NCI-H2171 (cell line): ENCODE measurements at places on chromosomes 16 and 17.

DNA sequence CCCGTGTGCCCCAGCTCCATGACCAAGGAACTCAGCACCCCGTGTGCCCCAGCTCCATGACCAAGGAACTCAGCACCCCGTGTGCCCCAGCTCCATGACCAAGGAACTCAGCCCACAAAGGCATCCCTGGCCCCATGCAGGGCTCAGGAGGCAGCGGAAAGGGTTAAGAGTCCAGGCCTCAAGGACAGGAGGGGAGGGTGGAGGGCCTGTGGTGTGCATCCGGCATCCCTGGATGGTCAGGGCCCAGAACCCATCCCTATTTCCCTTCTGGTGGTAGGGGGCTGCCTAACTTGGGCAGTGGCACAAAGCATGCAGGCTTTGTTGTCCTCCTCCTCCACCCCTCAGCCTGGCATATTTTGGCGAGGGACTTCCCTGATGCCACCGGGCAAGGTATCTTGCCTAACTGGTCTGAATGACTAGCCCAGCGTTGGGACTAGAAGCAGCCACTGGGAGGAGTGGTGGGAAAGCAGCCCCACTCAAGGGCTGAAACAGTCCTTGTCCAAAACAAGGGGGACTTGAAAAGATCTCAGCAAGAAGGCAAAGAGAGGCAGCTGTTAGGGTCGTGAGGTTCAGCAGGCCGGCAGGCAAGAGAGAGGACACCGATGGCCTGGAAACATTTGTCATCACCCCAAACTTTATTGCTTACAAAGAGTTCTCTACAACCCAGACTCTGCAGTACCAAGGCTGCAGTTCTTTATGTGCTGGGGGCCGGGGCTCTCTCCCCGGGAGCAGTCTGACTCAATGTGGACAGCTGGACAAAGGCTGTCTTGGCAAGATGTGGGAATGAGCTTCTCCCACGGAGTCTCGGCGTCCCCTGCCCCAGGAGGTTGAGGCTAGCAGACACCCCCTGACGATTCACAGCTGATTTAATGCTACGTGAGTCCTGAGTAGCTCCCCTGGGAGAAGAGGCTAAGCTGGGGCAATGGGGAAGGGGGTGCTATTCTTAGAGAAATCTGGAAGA is 902 bp upstream of the SPATA32 start:
- DNase-seq = no peak

DNA sequence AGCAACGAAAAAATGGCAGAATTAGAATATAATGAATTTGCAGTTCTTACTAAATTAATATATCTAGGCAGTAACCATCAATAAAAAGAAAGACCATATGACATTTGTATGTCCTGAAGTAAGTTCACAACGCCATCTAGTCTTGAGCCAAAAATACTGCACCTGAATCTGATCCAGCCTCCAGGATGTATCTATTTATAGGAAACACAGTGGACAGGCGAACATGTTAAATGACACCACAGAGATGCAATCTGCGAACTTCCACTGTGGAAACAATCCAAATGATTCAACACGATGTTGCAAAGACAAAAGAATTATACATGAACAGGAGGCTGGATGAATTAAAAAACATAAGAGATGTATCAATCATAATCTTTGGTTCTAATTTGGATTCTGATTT is 197.6 kb downstream of the CDH13 start:
- no peak for DNase-seq

DNA sequence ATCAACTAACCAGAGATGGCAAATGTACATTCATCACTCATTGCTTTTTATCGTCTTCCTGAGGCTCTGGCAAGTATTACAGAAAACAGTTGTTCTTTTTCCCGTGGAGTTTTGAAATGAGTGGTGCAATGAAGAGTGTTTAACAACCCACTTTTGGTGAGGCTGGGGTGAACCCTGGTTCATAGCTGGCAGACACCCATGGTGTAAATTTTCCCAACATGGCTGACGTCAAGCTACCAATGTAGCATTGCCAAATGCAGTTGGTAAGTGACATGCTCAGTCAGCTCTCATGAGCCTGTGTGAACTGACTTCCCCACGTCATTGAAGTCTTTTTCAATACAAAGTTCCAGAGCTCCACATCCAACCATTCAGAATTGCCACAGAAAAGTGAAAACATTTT is 386.2 kb downstream of the TMEM114 start:
- no peak for DNase-seq

- DNase-seq = no peak
Observed at GRCh38 chr17:19364699-19365498, 2.4 kb upstream of the B9D1 start.

- no peak for DNase-seq
Observed at GRCh38 chr17:14089179-14089578, 19.9 kb downstream of the COX10 start.

DNA sequence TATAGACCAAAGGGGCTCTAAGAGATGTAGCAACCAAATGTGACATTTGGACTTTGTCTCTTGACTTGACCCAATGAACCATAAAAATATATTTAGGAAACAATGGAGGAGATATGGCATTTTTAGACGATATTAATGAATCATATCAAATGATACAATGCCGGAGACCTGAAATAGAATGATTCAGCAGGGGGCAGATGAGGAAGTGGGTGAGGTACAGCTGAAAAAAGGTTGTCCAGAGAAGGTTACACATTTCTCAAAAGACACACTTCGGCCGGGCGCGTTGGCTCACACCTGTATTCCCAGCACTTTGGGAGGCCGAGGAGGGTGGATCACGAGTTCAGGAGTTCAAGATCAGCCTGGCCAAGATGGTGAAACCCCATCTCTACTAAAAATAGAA is 16.5 kb upstream of the SNN start:
- no peak for DNase-seq

DNA sequence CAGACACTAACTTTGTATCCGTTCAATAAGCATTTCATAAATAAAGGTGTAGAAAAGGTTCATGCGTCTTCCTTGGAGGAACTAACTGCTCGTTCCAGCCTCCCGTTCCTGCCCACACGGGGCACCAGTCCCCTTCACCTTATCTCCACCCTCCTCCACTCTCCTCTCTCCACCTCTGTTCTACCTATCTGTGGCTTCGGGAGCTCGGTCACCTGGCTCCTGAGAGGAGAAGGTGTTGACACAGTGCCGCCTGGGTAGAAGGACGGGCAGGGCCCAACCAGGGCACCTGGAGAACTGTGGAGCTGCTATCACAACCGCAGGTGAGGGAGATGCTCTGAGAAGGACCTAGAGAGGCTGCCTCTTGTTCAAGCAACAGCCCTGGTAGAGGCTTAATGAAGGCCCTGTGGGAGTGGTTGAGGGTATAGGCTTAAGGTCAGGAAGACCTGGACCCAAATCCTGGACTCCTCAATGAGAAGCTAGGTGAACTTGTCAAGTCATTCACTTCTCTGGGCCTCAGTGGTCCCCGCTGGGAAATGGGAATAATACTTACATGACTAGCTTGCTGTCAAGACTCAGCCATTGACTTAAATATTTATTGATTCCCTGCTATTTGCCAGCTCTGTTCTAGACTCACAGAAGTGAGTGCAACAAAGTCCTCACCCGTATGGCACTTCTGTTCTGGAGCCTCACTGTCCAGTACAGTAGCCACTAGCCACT is 9.6 kb upstream of the MINK1 start:
- no peak for DNase-seq

DNA sequence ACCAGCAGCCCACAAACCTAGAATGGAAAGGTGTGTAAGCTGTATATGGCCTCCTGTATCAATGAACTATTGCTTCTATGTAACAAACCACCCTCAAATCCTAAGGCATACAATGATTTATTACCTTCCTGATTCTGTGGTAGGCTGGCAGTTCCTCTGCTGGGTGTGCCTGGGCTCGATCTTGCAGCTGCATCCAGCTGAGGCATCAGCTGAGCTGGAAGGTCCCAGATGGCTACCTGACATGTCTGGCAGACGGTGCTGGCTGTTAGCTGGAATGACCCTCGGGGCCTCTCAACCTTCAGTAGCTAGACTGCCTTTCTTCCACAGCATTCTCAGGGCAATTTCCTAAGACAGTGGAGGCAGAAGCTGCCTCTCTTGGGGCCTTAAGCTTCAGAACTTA is 152.7 kb downstream of the RAB11FIP4 start:
- peak; percentile 12 for DNase-seq

DNA sequence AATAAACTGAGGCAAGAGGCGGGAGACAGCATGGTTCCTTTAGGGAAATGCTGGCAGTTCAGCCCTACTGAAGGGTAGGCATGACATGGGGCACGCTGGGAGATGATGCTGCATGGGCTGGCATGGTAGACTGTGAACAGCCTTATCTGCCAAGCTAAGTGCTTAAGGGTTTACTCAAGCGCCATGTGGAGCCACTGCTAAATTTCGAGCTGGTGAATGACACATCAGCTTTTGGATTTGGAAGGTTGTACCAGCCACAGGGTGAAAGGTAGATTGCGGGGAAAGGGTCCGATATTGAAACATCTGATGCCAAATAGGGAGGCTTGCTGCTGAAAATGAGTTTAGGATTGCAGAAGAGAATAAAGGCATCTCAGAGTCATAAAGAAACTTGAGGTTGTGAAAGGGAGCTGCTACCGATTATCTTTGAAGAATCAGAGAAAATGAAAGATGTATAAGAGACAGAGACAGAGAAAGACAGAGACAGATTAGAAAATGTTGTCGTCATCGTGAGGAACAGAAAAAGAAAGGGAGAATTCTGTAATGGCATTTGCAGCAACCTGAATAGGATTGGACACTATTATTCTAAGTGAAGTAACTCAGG is 16.3 kb downstream of the PIK3R5 start:
- DNase-seq = no peak

DNA sequence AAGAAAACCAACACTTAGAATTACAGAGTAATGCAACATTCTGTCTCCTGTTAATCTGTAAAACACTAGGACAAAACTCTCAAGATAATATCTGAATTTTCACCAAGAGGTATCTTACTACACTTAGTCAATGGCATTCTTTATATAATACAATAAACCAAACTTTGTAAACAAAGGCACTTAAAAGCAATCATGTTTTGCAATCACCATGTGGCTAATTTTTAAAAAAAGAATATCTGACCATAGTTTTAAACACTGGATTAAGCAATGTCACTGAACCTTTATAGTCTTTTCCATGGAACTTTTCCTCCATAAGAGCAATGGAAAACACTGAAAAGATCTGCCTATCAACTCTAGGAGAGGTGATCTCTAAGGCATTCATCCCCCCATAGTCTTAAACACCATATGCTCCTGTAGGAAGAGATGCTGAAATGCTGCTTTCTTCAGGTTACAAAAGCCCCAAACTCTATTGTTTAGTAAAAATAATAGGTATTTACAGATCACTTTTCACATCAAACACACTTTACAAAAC is 144.2 kb upstream of the CORO6 start:
- DNase-seq = peak; percentile 39

- DNase-seq = no peak
Observed at GRCh38 chr17:83080579-83080857, 1.1 kb downstream of the METRNL start.

- DNase-seq = no peak
Observed at GRCh38 chr17:80855948-80856862, 135.4 kb upstream of the CHMP6 start.

- DNase-seq = no peak
Observed at GRCh38 chr17:30921544-30922196, at the start of gene ADAP2. ADAP2 (plus strand) TSS chr17:30921945; CDS start chr17:30922015, 70 bp downstream.

GRCh38 chr16:49640581-49640980 is 215.3 kb downstream of the ZNF423 start:
- DNase-seq = peak; percentile 32

DNA sequence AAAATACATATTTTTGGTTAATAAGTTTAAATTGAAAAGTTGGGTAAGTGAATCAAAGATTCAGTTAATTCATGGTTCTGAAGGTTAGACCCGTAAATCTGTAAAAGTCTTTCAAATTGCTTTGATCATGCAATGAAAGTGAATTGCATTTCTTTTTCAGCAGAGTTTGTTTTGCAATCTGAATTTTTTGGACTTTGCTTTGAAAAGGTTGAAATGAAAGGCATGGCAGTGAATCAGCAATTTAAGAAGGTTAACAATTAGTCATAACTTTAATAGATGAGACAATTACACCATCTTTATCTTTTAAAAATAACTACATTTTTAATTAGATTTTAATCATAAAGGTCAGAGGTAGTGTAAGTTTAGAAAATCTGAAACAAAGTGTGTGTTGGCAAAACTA is 310.9 kb upstream of the KCNJ16 start:
- DNase-seq = no peak

DNA sequence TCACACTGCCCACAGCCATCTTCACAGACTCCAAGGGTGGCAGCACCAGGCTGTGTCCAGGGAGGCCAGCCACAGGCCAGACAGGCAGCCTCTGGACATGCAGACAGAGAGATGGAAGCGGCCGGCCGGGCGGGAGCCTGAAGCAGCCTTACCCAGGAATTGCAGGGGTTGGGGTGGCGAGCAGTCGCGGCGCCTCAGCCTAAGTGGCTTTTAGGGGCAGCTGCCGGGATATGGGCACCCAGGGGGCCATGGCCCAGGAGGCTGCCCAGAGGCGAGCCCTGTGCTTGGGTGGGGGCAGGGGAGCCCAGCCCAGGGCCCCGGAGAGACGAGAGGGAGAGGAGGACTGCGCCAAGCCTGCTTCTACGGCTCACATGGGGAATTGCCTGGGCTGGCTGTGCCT is 1.5 kb upstream of the NHERF2 start:
- DNase-seq = no peak

GRCh38 chr16:11257131-11257938 is 1.3 kb upstream of the SOCS1 start:
- DNase-seq = peak; percentile 46
